ENCODE measurements at places on chromosomes 4 and X. TPM values are rescaled to one million over a fixed set of nuclear protein-coding genes. Genes with fewer than 3 reads are reported as not detected.
A peak's percentile ranks its signal among the peaks of the same experiment; 100 is the strongest.

The TFE3 gene
- 17.0 TPM for total RNA-seq

- DNase-seq = no peak
These were observed 14.6 kb upstream of the IL13RA2 start for GRCh38 chrX:115031989-115032388.

The NRK gene
- 36.1 TPM for total RNA-seq

DNA sequence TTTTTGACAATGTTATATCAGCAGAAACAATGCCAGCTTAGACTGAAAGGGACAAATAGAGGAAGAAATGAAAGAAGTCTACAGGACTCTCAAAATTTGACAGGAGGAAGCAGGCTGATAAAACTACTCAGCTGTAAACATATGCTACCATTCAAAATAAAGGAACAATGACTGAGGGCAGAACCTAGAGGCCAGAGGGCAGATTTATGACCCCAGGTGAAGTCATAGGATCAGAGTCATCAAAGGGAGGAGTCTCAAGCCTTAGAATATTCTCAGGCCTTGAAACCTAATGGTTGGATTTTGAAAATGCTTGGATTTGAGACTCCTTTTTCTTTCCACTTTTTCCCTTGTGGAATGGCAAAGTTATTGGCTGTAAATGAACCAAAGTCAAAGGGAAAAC, 17.0 kb upstream of the SYTL5 start:
- no peak for DNase-seq

DNA sequence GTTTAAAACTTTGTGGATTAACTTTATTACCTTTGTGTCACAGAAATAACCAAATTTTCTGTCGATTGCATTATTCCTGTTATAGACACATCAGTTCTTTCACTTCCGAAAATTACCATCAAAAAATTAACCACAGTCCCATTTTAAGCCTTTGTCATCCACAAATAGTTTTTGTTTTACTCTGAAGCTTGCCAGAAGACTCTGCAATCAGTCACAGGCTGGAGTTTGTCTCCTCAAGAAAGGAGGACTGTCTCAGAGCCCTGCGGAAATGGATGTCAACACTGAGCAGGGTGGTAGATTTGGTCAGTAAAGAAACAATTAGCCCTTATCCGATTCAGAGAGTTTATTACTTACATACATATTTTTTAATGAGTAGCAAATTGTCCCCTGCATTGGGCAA, 20.1 kb upstream of the TCEAL4 start:
- no peak for DNase-seq

The BOD1L1 gene
- 42.9 TPM for total RNA-seq

The TEX13B gene
- not detected for total RNA-seq

The FAT4 gene
- total RNA-seq = 77.2 TPM

DNA sequence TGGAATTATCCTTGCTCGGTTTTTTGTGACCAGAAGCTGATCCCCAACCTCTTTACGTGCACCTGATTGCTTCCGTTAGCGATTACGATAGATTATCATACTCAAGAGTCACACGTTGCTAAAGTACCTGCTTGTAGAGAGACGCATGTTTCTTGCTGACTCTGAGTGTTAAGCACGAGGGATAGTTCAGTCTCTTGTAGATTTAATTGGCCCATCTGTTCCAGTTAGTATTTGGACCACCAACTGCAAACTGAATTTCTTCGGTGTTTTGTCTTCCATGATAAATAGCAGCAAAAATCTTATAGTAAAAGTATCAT, 516 bp upstream of the COX18 start:
- DNase-seq = no peak

- DNase-seq = no peak
These were observed 415.3 kb downstream of the PDGFC start for GRCh38 chr4:156556336-156556735.

DNA sequence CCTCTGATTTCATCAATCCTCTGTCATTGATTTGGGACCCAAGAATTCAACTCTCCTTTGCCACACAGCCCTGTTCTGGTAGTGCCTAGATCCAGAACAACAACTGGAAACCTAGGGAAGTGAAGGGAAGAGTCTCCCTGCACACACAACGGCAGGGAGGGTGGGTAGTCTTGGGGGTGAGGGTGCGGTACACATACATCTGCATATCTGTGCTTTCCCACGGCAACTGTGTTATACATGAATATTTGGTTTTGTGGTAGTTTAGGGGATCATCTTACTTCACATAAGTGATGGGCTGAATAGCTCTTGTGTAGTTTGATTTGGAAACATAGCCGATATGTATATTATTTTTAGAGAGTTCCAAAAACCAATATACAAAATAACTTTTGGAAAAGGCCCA, 3.3 kb upstream of the PRSS12 start:
- DNase-seq = no peak

GRCh38 chr4:25031077-25031621, 403 bp upstream of the LGI2 start:
- no peak for DNase-seq

- DNase-seq = no peak
These were observed 14.8 kb downstream of the NAT8L start for GRCh38 chr4:2073808-2074481.

The FAM184B gene
- 0.69 TPM for total RNA-seq

The CTAG1A gene
- total RNA-seq = not detected

The SMIM43 gene
- 0.30 TPM for total RNA-seq

GRCh38 chrX:150365051-150365989, 2.2 kb downstream of the MAMLD1 start:
- peak; percentile 41 for DNase-seq

DNA sequence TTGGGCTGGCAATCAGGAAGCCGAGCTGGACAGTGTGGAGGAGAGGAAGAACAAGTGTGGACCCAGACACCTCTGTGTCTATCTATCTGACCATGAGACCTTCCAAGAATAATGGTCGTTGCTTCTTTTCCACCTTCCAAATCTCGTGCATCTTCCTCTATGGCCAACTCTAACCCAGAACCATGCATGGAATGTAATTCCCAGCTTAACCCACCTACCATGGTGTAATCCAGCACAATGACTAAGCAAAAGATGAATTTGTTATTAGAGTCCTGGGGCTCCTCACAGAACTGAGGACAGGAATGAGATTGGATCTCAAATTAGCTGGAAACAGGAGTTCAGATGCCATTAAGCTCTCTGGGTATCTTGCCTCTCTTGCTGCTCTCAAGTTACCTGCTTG, 17.4 kb upstream of the TMEM184C start:
- no peak for DNase-seq

The FGF5 gene
- total RNA-seq = 0.10 TPM

DNA sequence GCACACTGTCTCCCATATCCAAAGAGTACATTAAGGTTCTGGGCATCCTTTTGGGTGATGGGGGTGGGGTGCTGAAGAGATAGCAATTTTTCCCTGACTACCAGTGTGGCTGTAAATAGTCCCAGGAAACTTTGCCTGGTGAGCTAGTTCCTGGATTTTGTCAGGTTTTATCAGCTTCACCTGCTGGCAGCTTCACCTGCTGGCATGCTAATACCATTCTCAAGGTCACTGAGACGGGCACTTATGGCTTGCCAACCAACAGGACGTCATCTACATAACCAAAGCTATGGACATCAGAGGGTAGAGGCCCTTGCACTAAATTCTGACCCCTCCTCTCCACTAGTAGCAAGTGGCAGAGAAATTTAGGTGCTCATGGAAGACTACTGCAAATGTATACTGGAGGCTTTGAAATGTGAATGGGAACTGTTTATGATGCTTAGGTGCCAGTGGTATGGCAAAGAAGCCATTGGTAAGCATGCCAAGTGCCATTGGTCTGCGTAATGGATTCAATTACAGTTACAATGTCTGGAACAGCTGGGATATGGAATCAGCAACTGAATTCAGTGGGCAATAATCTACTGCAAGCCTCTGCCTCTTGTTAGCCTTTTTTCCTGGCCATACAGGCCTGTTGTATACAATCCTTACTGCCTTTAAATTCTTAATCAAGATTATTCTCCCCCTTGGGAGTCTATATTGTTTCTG, 71.6 kb upstream of the SH3RF1 start:
- no peak for DNase-seq

DNA sequence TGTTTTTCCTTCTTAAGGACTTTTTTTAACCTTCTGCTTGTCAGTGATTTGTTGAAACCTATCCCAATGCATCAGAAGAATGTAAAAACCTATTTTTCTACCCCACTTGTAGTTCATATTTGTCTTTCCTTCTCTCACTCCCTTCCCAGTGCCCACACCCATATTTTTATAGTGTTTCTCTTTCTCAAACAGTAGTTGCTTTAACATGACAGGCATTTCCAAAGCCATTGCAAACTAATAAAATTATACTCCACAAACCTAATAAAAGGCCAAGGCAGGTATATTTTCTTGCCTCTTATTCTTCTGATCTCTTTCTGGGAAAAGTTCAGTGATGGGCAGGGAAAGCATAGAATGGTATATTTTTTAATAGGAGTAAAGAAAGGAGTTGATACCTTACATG, 35.7 kb upstream of the FHDC1 start:
- no peak for DNase-seq

The GAGE13 gene
- total RNA-seq = not detected

The NR3C2 gene
- 5.2 TPM for total RNA-seq

DNA sequence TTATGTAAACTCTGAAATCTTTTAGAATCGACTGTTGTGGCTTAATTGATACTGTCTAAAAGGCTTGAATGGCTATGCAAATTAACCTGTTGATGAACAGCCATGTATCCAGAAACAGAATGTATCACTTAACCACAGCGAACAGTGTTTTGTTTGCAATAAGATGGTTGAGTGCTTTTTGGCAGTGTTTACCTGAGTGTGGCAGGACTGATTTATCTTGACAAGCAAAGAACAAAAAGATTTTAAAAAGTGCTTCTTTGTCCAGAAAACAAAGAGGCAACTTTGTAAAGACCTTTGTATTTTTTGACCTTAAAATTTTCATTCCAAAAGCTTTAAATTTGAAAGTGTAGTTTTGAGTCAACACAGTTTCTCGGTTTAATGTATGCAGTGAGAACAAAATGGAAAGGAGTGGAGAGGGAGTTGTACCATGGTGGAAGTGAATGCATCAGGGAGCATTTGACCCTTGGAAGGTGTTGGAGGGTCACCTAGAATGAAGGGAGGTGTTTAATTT, 18.0 kb downstream of the ARHGAP10 start:
- no peak for DNase-seq

- no peak for DNase-seq
These were observed 1191.3 kb upstream of the TENM3 start for GRCh38 chr4:181051931-181052330.

DNA sequence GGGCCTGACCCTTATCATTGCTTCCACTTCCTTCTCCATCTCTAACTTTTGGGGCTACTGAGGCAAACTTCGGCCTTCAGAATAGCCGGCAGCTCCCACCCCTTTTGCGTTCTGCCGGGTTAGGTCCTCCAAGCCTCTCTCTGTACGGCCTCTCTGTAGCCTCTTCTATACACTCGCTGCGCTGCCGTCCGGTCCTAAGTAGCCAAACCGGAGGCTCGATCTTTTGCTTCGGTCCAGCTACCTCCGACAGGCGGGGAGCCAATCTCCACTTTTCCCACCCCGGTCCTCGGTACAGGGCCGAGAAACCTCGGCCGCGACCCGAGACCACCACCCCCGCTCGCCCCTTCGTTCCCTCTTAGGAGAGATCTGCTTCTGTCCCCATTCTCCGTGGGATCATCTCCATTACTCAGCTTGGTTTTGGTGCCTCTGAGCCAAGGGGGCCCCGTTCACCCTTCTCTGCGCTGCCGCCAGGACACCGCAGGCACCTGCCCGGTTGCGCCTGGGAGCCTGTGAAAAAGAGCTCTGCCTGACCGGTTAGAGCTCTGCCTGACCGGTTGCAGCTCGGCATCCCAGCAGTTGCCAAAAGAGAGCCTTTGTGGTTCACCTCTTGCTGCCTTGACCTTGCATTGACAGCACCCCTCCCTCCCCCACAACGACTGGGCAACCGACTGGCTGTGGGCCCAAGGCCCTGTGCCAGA, 1.0 kb upstream of the HTR2C start:
- DNase-seq = no peak

DNA sequence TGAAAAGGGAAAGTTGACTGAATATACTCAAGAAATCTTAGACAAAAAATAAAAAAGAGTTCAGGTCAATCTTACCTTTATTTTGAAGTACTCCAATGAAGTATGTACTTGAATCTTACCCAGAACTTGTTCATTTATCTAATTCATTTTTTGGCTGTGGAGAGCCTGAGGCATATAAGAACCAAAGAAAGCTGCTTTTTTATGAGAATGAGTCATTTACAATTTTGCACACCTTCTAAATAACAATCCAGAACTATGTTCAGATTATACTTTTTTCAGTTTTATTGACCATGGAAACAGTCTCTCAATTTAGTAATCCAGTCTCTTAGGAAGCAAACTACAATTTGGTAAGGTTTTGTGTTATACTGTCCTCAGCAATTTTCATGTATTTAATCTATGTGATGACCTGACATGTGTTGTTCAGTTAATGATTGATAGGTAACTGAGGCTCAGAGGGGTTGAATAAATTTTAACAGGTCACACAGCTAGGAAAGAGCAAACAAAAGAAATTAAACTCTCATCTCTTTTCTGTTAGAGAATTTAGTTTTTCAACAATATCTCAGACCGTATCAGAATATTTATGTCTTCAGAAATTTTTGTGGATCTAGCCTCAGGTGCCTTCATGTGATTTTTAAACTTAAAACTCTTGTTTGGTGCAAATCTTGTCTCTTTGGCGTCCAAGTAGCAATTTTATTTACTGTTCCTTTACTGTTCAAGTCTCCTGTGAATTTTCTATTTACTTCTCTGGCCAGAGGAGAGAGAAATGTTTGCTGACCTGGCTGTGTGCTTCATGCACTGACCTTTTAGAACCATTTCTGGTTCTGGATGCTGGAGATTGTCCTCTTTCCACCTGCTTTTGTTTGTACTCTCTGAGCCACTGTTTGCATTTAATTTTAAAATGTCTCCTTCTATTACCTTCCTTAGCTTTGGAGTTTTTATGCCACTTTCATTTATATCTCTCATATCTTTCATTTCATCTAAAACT, 1453.4 kb downstream of the STIM2 start:
- DNase-seq = no peak

GRCh38 chr4:164442180-164442579, 311.8 kb upstream of the SMIM31 start:
- DNase-seq = no peak

GRCh38 chr4:38904090-38904666, 36.6 kb downstream of the FAM114A1 start:
- DNase-seq = no peak

The TNIP3 gene
- 0.10 TPM for total RNA-seq

The MRPL1 gene
- total RNA-seq = 26.8 TPM

- no peak for DNase-seq
These were observed 123.0 kb upstream of the TACR3 start for GRCh38 chr4:103842637-103843239.

- no peak for DNase-seq
These were observed 536.8 kb upstream of the CPEB2 start for GRCh38 chr4:14465507-14465906.

DNA sequence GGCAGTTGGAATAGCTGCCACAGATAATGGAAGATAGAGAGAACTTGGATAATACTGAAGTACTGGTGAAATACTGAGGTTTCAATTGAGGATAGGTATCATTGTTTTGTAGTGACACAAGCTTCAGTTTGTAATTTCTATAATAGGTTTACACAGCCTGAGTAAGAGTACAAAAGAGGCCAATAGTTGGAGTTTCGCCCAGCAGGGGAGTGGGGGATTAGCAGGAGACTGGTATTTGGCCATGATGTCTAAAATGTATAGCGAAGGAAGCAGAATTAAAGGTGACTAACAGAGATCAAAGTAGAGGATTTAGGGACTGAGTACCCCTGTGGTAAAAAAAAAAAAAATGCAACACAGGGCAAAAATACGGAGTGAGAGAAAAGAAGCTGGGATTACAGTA, 129.5 kb downstream of the KCTD8 start:
- DNase-seq = no peak

GRCh38 chr4:163611784-163612445, 117.4 kb downstream of the TMA16 start:
- DNase-seq = no peak

The KLB gene
- total RNA-seq = 6.4 TPM
